ENCODE measurements at places on chromosomes 3 and 15.

- peak; percentile 54 for DNase-seq
These were observed 73.7 kb downstream of the CCNL1 start for GRCh38 chr3:157086060-157086750.

GRCh38 chr15:88636050-88636449 is 2.8 kb upstream of the ISG20 start:
- no peak for DNase-seq

- no peak for DNase-seq
These were observed 2.6 kb downstream of the SMAD3 start for GRCh38 chr15:67067930-67068551.

DNA sequence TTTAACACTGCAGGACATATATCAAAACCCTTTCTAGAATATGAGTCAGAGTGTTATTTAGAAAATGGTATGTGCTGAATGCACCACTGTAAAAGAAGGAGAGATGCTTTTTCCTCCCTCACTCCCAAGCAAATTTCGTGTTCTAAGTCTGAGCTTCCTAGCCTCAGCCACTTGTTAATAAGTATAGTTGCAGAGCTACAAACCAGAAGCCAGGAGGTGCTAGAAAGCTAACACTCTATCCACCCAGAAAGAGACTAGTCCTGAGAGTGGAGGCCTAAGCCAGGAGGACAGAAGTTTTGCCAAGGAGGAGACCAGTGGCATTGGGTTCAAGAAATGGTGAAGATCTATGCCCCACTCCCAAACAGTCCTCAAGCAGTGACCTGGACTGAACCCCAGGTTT is 40.5 kb upstream of the GYG1 start:
- no peak for DNase-seq

- DNase-seq = peak; percentile 70
These were observed 19.5 kb downstream of the MRAS start for GRCh38 chr3:138367911-138368310.

GRCh38 chr15:87537295-87537694 is 719.2 kb downstream of the NTRK3 start:
- no peak for DNase-seq

- DNase-seq = no peak
These were observed 11.3 kb upstream of the TRAK1 start for GRCh38 chr3:42079701-42080452.

- peak; percentile 41 for DNase-seq
These were observed 26.4 kb upstream of the ACP3 start for GRCh38 chr3:132290833-132291232.

DNA sequence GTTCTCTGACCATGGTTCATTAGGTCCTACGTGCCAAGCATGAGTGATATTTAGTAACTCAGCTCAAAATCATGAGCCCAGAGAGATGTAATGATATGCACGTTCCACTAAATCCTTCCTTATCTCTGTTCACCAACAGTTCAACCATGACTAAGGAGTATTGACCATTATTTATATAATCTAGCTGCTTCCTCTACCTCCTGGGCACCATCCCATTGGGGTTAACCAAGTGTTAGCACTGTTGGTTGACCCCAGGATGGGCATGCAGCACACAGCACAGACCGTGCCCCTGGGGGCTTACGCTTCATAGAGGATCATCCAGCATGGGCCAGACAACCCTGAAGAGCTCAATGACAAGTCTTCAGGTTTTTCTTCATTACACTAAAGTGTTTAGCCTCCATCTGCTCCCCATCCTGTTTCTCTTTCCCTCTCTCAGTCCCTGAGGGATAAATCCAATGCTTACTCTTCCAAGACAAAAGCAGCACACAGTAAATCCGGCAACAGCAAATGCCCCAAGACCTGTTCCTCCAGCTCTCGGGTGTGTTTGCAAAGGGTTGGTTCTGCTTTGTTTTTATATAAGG is 10.4 kb downstream of the FAM174B start:
- DNase-seq = peak; percentile 38

DNA sequence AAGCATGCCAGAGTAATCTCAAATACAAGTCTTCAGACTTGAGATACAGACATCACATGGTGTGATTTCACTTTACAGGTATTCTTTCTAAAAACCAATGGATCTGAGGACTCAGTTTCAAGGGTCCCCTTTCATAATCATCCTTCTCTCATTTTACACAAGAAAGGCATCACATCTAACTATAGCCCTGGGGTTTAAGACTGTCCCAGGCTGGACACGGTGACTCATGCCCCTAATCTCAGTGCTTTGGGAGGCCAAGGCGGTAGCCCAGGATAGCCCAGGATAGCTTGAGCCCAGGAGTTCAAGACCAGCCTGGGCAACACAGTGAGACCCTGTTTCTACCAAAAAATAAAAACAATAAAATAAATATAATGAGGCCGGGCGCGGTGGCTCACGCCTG is 36.4 kb downstream of the UBP1 start:
- DNase-seq = no peak

GRCh38 chr15:84736375-84736774 is 12.0 kb upstream of the ZNF592 start:
- no peak for DNase-seq

GRCh38 chr3:15355086-15355485 is 22.7 kb upstream of the SH3BP5 start:
- no peak for DNase-seq

DNA sequence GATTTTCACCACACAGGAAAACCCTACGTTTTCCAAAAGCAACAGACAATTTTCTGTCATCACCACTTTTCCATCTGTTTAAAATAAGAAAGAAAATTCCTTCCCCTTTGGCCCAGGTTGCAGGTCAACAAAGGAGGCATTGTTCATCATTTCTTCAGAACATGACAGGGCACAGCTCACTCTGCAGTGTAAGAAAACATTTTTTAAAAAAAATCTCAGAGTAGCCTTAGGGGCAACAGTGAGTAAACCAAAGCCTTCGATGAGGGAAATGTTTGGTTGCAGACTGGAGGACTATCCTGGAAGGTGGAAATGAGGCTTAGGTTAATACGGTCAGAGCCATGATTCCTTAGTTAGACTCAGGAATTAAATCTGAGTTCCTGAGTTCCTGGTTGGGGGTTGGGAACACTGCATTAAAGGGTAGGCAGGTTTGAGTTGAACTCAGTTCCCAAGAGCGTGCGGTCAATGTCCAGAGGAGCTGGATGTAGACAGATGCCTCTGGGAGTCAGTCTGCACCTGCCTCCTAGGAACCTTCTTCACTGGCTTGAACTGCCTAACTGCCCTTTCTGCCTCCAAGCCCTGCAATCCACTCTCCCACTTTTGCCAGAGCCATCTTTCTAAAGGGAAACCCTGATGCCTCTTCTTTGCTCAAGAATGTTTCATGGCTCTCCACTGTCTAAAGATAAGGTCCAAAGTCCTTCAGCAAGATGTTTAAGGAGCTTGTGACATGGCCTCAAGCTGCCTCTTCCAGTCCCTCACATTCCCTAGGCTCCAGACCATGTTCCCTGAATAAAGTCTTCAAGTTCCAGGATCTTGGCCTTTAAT is 3.3 kb upstream of the HES1 start:
- DNase-seq = peak; percentile 10

- no peak for DNase-seq
These were observed 1053.0 kb downstream of the TUSC7 start for GRCh38 chr3:117762621-117763037.

GRCh38 chr15:91142106-91142744 is 42.2 kb downstream of the SV2B start:
- peak; percentile 17 for DNase-seq

DNA sequence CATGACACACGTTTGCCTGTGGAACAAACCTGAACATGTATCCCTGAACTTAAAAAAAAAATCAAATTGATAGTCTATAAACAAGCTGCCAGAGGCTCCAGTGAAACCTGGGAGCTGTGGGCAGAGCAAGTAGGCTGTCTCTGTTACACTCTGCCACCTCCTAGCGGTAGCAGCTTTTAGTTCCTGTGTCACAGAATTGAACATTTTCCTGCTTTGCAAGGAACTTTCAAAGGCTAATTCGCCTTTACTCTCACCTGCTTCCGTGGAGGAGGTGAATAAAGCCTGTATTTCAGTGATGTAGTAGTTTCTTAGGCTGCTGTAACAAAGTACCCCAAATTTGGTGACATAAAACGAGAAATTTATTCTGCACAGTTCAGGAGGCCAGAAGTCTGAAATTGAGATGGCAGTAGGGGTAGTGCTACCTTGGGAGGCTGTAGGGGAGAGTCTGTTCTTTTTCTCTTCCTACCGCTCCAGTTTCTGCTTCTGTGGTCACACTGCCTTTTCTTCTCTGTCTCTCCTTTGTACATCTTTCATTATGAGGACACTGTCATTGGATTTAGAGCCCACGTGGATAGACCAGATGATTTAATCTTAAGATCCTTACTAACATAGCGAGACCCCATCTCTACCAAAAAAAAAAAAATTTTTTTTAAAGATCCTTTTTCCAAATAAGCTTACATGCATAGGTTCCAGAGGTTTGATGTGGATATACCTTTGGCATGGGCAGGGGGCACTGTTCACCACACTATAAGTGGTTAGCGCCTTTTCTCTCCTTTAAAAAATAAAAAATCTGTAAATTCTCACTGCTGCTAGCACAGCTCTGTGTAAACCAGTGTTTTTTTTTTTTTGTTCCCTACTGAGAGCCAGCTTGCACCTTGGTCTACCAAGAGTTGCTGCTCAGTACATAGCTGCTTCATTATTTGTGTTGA is 25.3 kb downstream of the FBXO22 start:
- peak; percentile 17 for DNase-seq
